DMS79 (cell line): ENCODE measurements at places on chromosomes 1 and 21.
A peak's percentile ranks its signal among the peaks of the same experiment; 100 is the strongest.

GRCh38 chr1:66788231-66788939 is 12.7 kb downstream of the INSL5 start:
- DNase-seq: no peak

DNA sequence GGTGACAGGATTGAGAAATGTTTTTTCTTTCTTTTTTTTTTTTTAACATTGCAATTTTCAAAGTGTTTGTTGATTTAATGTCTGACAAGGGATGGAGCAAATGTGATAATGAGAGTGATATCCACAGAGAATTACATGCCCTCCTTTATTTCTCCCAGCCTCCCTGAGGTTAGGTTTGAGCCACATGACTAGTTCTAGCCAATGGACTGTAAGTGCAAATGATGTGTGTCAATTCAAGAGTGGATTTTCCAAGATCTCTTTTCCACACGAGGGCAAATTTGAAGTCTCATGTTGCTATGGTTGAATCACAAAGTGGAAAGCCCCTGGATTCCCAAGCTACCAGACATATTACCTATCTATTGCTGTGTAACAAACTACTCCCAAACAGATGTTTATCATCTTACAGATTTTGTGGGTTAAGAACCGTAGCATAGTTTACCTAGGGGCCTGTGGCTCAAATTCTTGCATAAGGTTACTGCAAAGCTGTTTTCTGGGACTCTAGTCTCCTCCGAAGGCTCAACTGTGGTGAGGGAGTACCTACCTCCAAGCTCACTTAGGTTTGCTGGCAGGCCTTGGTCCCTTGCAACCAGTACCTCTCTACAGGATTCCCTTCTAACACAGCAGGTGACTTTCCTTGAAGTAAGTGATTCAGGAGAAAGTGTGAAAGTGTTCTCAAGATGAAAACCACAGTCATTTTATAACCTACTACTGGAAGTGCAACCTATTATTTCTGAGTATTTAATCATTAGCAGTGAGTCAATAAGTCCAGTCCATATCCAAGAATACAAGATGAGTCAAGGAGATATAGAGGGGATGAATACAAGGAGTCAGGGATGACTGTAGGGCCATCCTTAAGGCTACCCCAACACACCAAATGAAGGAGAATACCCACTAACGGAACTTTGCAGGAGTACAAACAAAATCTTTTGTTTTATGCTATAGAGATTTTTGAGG is 533.6 kb downstream of the PTPRC start:
- DNase-seq: no peak

GRCh38 chr1:9836632-9836960 is 12.8 kb upstream of the CLSTN1 start:
- no peak for DNase-seq

DNA sequence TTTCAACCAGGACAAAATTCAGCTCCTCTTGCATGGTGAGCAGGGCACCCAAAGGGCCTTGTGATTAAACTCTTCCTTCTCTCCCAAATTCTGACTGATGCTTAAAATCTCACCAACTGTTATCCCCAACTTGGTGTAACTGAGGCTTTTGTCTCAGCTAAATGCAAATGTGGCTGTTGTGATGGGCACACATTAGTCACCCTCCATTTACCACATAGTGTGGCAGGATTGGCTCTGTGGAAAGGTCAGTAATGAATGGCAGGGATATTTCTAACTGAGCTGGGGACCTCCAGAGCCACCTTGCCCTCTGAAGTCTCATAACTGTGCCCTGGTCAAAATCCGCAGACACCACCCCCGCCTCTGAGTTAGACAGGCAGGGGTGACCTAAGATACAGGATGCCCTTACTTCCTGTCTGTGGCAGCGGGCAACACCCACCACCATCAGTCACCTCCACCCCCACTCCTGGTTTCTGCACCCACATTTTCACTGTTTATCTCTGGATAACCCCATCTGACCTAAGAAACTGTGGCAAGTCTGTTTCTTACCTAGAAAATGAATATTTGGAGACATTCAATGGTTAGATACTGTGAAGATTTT is 25.4 kb upstream of the RGS16 start:
- DNase-seq: no peak

DNA sequence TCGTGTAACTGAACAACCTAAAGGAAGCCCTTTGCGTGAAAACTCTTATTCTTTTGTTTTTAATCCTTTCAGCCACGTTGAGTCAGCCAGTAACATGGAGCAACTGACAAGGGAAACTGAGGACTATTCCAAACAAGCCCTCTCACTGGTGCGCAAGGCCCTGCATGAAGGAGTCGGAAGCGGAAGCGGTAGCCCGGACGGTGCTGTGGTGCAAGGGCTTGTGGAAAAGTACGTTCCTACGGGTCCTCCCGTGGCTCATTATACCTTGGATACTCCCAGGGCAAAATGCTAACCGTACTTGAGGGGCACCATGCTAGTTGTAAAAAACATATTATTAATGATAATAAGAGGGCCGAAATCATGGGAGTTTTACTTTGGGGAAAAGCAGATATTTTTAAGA is 49.4 kb downstream of the LAMC2 start:
- peak; percentile 62 for DNase-seq

GRCh38 chr1:15408890-15409387 is 749 bp upstream of the EFHD2 start:
- DNase-seq: no peak

DNA sequence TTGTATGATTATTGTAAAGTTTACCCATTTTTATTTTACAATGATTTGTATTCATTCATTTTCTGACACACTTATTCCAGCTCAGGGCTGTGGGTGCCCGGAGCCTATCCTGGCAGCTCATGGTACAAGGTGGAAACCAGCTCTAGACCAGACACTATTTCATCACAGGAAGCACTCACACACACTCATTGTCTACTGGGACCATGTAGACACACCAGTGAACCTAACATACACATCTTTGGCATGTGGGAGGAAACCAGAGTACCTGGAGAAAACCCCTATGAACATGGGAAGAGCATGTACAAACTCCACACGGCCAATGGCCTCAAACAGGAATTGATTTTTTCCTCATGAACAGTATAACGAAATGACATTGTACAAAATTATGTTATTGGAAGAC is 2.4 kb downstream of the DTL start:
- DNase-seq: no peak
